ENCODE measurements at places on chromosomes 11 and 22.

- DNase-seq: no peak
Measured at GRCh38 chr11:87976009-87976408, 199.2 kb downstream of the RAB38 start.

DNA sequence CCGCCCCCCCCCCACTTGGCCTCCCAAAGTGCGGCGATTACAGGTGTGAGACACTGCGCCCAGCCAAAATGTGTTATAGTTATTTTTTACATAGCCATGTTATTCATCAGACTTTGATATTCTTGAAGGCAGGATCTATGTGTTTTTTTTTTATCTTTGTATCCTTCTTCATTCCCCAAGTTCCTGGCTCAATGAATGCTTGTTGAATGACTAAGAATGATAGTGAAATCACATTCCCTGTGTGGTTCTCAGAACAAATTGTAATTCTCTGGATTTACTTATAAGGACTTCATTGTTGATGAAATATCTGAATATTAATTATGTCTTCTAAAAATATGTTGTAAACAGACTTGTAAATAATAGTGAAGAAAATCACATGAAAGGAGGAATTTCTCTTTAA lies 33.5 kb downstream of the MMP7 start:
- DNase-seq: no peak

DNA sequence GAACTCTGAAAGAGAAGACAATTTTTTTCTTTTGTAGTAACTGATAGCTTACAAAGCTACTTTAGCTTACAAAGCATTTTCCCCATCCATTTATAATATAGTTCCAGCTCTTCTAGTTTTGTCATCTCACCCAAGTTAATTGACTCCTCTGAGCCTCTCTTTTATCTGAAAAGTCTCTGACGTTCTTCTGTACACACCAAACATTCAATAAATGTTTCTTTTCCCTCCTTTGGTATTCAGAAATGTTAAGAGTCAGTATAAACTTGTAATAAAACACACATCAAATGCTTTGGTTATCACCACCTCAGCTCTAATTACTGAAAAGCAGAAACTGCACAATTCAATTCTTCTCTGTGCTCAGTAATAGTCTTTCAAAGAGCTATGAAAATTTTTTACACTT lies 5.9 kb downstream of the CCDC90B start:
- DNase-seq: no peak

DNA sequence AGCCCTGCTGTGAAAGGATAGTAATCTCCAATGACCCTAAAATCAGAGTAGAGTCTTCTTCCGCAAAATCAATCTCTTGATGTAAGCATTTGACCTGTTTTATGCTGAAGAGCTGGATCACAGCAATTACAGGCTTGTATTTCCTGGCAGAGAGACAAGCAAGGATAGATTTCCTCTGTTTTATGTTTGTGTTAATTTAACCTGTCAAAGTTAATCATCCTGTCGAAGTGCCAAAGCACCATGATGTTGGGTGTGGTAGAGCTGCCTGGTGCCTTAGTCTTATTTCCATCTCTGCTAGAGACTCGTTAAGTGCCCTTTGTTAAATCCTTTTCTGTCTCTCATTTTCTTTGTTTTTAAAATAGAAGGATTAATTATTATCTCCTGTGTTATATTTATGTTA lies 248.1 kb downstream of the CNTN5 start:
- no peak for DNase-seq

DNA sequence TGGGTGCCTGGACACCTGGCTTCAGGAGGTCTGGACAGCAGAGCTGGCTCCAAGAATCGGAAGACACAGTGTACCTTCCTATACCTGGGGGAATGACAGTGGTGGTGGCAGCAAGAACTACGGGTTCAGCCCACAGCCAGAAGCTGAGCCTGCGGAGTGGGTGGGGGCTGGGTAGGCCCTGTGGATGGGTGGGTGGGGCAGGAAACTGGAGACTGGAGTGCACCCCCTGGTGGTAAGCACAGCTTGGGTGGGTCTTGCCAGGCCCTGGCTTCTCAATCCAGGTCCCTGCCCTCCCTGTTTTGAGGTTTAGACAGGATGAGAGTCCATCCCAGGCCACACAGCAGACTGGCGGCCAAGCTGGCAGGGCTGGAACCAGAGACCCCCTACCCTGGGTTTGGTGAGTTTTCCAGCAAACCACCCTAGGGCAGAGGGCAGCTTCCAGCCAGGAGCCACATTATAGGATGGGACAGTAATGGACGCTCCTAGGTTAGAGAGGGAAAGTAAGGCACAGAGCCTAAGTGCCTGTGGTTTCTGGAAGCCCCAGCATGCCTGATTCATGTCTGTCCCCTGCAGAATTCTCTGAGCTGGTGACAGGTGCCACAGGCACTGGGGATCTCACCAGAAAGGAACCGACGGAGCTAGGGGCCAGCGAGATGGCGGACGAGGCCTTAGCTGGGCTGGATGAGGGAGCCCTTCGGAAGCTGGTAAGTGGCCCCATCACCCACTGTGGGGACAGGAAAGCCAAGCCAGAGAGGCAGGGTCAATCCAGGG lies 1.7 kb downstream of the SMTN start:
- DNase-seq: peak; percentile 42

GRCh38 chr11:83156996-83157593 lies at the start of gene PCF11:
TSS of gene PCF11 (plus strand) at chr11:83157131. CDS start at chr11:83157440, 309 bp downstream.
- DNase-seq: no peak

- DNase-seq: no peak
Measured at GRCh38 chr22:24107661-24108060, 73.6 kb upstream of the SUSD2 start.

GRCh38 chr11:61106894-61107470 lies 4.7 kb downstream of the CD5 start:
- no peak for DNase-seq

- DNase-seq: no peak
Measured at GRCh38 chr11:100630898-100631297, 56.2 kb upstream of the ARHGAP42 start.

- DNase-seq: no peak
Measured at GRCh38 chr11:108945341-108945740, 280.5 kb downstream of the DDX10 start.

- DNase-seq: no peak
Measured at GRCh38 chr11:130562549-130562948, 114.1 kb downstream of the ADAMTS15 start.

GRCh38 chr11:67260406-67260805 lies 5.9 kb upstream of the GRK2 start:
- DNase-seq: no peak

DNA sequence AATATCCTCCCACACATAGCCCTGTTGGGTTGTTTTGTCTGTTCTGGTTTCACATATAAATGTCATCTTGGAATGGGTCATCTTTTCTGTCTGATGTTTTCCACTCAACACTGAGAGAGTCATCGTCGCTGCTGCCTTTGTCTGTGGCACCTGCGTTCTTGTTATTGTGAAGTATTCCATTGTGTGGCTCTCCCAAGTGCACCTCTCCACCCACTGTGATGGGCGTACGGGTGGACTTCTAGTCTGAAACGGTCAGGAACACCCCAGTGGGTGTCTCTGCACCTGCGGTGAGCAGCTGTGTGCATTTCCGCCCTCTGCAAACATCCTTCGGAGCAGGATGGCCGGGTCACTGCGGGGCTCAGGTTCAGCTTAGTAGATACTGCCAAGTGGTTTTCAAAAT lies 34.5 kb upstream of the RTL6 start:
- DNase-seq: no peak

Data from HAP-1 (cell line).